ENCODE measurements at places on chromosomes 12 and 14.

DNA sequence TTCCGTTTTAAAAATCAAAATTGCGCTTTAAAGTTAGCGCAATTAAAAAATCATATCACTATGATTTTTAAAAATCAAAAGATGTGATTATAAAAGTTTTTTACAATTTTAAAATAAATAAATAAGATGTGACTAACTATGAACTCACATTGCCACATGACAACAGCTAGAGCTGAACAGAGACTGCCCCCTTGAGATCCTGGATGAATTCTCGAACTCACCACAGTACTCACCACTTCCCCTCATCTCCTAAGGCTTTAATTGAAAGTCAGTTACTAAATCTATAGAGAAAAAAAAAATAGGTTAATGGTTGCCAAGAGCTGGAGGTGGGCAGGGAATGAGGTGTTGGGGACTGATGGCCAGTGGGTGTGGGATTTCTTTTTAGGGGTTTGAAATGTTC lies 384.2 kb downstream of the ZFP36L1 start:
- no peak for DNase-seq

GRCh38 chr12:91817517-91817916 lies 328.1 kb downstream of the BTG1 start:
- DNase-seq = no peak

DNA sequence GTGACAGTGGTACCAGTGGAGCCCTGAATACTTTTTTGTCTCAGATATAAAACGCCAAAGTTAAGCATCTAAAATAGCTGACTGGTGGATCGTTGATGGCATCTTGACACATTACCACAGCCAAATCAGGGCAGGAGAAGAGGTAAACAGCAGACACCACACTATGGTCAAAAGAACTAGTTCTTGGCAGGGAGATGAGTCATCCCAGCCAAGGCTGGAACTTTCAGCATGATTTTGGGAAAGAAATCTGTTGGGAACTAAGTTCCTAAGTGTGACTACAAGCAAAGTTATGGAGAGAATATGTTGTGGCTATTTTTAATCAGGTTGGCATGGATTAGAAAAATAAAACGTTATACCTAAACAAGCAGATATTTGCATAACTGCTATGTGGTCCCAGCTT lies 36.9 kb downstream of the LGR5 start:
- no peak for DNase-seq

- no peak for DNase-seq
Measured at GRCh38 chr12:43028826-43029225, 439.3 kb upstream of the PRICKLE1 start.

GRCh38 chr12:101078536-101079285 lies 131.3 kb downstream of the SLC5A8 start:
- DNase-seq = no peak

- no peak for DNase-seq
Measured at GRCh38 chr14:73743431-73743931, 29.3 kb upstream of the PNMA1 start.

GRCh38 chr12:115222220-115222619 lies 538.2 kb upstream of the TBX3 start:
- DNase-seq = no peak

DNA sequence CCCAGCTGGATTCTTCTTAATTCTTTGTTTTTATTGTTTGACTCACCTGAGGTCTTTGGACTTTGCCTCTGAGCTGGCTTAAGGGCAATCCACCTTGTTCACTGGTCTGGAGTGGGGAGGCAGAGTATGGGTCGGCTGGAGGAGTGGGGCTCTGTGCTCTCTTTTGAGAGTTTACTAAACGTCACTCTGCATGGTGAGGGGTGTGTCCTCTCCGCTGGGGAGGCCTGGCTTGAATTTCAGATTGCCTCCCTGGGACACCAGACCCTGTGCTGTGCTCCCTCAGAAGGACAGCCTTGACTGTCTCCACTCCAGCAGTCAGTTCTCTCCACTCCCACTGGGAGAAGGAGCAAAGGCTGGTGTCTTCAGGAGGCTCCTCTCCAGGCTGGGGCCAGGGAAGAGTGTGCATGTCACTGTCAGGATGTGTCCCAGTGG lies 1.9 kb upstream of the MTA1 start:
- DNase-seq = no peak

- no peak for DNase-seq
Measured at GRCh38 chr12:108629824-108630476, 3.7 kb downstream of the SELPLG start.

GRCh38 chr14:102333390-102333789 lies 13.8 kb downstream of the ZNF839 start:
- DNase-seq = no peak

GRCh38 chr14:103849151-103849886 lies 1.9 kb upstream of the PPP1R13B start:
- DNase-seq = no peak

GRCh38 chr14:61751475-61751989 lies 10.7 kb upstream of the SNAPC1 start:
- DNase-seq = no peak

GRCh38 chr12:20368651-20369304 lies 441 bp downstream of the PDE3A start:
- peak; percentile 38 for DNase-seq

GRCh38 chr12:105330283-105330930 lies at the start of gene C12orf75:
Gene C12orf75, plus strand, starts transcription at chr12:105330691. Its CDS starts 201 bp downstream, at chr12:105330892.
- DNase-seq = no peak
